ENCODE measurements at places on chromosomes 1 and 21.

- no peak for DNase-seq
Measured at GRCh38 chr1:201718346-201719202, 110.4 kb upstream of the IPO9 start.

- DNase-seq, result no peak
Measured at GRCh38 chr1:6141592-6141991, 38.5 kb downstream of the CHD5 start.

- DNase-seq, result no peak
Measured at GRCh38 chr21:34020005-34020847, 53.2 kb upstream of the MRPS6 start.

DNA sequence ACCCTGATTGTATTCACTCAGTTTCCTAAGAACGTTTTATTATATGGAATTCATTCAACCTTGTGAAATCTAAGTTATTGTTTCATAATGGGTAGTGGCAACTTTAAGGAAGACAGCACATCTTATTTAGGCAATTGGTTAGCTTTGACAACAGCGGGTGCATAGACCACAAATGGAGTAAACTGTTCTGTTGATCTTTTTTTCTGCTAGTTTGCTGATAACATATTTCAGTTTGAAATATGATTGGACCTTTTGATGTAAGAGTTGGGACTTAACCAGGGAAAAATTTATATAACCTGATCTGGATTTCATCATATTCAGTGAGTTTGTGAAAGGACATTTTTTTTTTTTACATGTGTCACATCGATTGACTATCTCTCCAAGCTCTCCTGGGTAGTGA is 151.7 kb downstream of the HLX start:
- no peak for DNase-seq

DNA sequence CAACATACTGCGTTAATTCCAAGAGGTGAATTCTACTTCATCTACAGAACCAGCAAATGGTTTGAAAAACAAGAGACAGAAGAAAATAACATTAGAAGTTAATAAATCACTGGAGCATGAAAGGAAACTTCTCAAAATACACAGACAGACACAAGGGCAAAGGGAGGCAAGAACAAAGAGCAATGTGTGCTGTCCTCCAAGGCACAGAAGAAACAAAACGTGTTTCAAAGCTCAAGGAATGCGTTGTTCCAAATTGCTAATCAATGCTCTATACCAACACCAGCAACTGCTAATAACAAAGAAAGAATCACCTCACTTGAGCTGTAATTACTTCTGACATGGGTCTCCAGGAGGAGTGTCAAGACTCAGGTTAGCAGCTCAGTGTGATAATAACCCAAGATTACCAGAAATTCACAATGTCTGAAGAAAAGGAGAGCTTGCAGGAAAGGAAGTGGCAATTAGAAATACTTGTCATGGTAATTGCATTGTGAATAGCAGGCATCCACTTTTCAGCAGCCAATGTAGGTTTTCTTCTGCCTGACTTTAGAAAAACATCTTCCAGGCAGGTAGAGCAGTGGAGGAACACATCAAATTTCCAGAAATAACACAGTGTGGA is 175.4 kb downstream of the SEC16B start:
- DNase-seq, result no peak

GRCh38 chr1:226993814-226994585 is 53.9 kb downstream of the COQ8A start:
- no peak for DNase-seq

DNA sequence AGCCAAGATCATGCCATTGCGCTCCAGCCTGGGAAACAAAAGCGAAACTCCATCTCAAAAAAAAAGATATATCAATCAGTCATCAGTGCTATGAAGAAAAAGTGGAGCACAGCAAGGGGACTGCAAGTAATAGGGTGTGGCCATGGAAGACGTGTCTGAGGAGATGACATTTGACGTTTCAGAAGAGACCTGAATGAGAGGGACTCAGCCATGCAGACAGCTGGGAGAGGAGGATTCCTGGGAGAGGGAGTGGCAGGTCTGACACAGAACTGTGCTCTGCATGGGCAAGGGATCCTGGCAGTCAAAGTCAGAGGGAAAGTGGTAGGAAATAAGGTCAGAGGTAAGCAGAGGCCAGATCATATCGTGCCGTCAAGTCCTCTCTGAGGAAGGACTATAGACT is 3.3 kb downstream of the LAX1 start:
- DNase-seq, result no peak

- DNase-seq, result no peak
Measured at GRCh38 chr1:172801771-172802322, 142.9 kb downstream of the FASLG start.

DNA sequence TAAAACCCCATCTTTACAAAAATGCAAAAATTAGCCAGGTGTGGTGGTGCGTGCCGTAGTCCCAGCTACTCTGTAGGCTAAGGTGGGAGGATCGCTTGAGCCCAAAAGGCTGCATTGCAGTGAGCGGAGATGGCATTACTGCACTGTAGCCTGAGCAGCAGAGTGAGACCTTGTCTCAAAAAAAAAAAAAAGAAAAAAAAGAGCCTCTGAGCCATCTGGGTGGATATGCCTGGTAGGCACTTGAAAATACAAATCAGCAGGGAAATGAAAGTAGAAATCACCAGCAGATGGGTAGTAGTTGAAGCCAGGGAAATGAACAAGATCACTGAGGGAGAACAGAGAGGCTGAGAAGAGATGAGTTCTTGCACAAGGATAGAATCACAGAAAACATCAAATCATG is 131.0 kb upstream of the HMCN1 start:
- DNase-seq, result no peak

DNA sequence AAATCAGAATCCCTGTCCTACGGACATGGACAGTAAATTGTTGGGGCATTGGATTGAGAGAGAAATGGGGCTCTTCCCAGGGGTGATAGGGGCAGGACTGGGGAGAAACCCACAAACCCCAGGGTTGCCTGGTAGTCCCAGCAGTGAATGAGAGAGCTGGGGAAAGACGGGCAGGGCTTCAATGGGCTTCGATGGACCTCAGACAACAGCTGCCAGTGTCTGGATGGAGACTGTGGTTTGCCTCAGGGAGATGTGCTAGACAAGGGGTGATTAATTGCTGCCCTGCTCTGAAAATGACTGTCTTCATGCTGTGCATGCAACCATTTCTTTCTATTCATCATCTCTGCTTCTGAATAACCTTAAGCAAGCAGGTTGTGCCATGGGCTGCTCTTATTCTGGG is 7.4 kb downstream of the GPR25 start:
- DNase-seq, result no peak

DNA sequence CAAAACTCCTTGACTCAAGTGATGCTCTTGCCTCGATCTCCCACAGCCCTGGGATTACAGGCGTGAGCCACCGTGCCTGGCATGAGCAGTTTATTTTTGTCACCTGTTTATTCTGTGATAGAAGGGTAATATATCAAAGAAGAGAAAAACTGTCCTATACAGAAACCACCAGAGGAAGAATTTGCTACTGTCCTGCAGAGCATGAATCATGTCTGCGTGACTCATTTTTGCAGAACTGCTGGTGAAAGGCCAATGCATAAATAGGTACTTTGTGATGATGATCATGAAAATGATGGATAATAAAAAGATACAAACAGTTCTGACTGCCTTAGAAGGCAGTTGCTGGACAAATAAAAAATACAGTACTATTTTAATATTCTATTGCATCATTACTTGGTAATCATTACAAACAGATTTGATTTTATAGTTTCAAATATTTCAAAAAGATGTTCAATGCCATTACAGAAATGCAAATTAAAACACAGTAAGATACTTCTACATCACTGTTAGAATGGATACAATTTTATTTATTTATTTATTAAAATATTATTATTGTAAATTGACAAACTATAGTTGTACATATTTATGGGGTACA is 26.5 kb downstream of the RIPPLY3 start:
- no peak for DNase-seq

- no peak for DNase-seq
Measured at GRCh38 chr1:245926888-245927287, 580.2 kb downstream of the SMYD3 start.

DNA sequence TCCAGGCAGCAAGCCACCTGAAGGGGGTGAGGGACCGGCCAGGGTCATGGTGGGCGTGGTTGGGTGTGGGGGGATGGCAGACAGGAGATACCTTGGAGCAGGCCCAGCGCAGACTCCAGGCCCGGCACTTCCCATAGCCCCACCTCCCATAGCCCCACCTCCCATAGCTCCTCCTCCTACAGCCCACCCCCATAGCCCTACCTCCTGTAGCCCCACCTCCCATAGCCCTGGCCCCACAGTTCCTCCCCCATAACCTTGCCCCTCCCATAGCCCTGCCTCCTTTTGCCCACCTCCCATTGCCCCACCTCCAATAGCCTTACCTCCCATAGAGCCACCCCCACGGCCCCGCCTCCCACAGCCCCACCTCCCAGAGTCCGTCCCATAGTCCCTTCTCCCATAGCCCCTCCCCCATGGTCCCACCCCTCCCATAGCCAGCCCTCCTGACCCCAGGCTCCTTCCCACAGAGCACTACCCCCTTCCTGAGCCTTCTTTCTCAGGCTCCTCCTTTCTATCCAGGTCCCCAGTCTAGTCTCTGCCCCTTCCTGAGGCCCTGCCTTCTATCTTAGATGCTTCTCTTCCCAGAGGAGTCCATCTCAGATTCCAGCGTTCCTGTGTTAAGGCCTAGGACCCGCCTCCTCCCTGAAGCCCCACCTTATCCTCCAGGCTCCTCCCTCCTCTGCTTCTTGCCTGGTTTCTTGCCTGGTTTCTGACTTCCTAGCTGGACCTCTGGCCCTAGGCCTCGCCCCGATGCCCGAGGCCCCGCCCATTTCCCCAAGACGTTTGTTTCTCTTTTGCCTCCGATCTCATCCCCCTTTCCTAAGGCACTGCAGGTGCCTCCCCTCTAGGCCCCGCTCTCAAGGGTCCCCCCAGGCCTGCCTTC is 46.8 kb downstream of the PTPRU start:
- no peak for DNase-seq

- no peak for DNase-seq
Measured at GRCh38 chr1:56849750-56850149, 4.8 kb upstream of the C8A start.

DNA sequence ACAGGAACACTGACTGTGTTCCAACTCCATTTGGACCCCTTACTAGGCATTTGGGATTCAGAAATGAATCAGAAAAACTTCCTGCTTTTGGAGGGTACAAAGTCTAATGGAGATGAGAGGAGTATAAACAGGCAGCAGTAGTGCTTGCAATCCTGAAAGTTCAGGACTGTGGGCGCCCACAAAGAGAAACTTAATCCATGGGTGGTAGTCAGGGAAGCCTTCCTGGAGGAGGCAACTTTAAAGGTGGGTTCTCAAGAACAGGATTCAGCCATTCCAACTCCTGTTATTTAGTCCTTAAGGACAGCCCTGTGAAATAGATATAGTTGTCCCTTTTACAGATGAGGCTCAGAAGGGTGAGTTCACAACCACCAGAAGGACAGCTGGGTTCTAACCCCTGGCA is 2.0 kb upstream of the LDLRAP1 start:
- no peak for DNase-seq

GRCh38 chr1:88876573-88877365 is 14.6 kb downstream of the GTF2B start:
- DNase-seq, result no peak

- no peak for DNase-seq
Measured at GRCh38 chr1:207978441-207978840, 67.5 kb upstream of the CD34 start.

All from stimulated activated naive CD4-positive, alpha-beta T cell (primary cell).